ENCODE measurements at places on chromosomes 5 and 9. TPM values are rescaled to one million over a fixed set of nuclear protein-coding genes. Genes with fewer than 3 reads are reported as not detected.

ESM1 gene
- not detected for total RNA-seq

CHD1 gene
- total RNA-seq, result 65.8 TPM

ENTREP1 gene
- total RNA-seq, result 1.0 TPM

C9orf152 gene
- total RNA-seq, result not detected

GRCh38 chr5:170402508-170402907 is 13.3 kb upstream of the KCNMB1 start:
- no peak for DNase-seq

- no peak for DNase-seq
These were observed 41.7 kb downstream of the PIK3R1 start for GRCh38 chr5:68257210-68257609.

DNA sequence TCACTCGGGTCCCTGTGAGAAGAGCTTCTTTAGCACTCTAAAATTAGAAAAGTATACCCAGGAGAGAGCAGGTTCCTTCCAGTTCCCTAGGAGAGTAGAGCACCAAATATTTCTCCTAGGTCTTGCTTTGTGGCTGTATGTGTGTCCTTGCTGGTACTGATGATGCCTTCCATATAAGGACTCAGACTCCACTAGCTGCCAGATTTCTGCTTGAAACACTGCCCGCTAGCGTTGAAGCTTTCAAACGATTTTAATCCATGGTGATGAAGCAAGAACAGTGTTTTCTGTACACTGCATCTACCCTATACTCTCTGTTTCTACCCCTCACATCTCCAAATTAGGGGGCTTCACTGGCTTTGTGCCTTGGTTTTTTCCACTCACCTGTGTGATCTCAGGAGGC is 2.4 kb upstream of the SMC2 start:
- no peak for DNase-seq

DNA sequence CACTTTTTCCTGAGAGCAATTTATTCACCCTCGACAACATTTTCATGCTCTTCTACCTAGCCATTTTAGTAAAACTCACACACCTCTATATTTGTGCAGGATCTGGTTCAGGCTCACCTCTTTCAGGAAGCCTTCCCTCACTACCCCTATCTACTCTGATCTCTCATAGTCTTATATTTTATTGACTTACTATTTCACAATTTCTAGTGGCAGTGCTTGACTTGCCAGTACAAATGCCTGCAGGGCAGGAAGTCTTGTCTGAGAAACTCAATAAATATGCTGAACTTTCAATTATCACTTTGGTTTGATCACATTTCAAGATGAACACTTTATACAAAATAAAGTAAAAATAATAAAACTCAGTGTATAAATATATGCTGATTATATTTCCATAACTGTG is 226.8 kb downstream of the CETN3 start:
- peak; percentile 3 for DNase-seq

- peak; percentile 48 for DNase-seq
These were observed 208.8 kb downstream of the DNAH5 start for GRCh38 chr5:13735691-13736090.

- DNase-seq, result peak; percentile 98
These were observed 146.1 kb downstream of the CAAP1 start for GRCh38 chr9:26746357-26747072.

DNA sequence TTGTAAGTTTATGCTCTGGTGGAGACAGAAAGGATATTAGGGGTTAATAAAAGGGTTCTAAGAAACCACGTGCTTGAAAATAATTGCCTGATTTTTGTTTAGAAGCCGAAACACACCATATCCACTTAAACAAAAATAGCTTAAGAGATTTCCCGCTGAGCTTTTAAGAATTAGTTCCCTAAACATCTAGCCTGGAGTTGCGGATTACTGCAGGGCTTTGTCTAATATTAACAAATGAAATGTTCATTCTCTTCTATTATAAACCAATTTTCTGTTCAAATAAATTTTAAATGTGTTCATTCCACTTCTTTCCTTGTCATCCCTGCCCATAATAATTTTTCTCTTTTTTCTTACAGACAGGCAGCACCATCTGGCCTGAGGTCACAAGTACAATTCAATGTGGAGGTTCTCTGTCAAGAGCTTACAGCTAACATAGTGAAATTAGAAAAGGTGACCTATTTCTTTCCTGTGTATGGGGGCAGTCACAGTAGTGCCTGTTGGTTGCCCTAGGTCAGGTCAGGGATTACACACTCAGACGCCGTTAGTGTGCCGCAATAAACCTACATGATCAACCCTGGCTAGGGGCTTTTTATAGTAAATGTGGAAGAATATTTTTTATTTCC is 65.3 kb downstream of the GRAMD2B start:
- DNase-seq, result no peak

- DNase-seq, result no peak
These were observed 16.0 kb downstream of the SLC36A1 start for GRCh38 chr5:151463137-151464029.

DNA sequence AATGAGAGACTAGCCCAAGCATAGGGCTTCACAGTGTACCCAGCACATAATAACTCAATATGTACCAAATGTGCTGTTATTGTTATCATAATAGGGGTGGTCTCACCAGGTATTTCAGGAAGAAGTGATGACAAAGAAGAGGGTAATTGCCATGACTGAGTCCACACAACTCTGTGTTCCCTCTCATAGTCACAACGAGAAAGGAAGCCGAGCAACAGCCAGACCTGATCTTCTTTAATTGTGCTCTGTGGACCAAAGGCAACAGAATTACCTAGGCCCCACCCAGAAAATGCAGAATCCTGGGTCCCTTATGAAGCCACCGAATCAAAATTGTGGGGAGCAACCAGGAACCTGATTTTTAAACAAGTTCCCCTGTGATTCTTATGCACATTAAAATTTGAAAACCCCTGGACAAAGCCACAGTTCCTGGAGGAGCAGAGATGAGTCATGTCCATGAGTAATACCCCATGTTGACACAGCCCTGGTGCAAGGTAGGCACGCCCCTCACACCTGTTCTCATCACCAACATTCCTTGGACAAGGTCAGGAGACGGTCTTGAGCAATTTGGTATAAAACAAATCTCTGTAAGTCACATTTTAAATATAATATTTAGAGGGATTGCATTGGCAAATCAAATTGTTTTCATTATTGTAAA is 5.2 kb downstream of the FGF1 start:
- DNase-seq, result peak; percentile 90

DNA sequence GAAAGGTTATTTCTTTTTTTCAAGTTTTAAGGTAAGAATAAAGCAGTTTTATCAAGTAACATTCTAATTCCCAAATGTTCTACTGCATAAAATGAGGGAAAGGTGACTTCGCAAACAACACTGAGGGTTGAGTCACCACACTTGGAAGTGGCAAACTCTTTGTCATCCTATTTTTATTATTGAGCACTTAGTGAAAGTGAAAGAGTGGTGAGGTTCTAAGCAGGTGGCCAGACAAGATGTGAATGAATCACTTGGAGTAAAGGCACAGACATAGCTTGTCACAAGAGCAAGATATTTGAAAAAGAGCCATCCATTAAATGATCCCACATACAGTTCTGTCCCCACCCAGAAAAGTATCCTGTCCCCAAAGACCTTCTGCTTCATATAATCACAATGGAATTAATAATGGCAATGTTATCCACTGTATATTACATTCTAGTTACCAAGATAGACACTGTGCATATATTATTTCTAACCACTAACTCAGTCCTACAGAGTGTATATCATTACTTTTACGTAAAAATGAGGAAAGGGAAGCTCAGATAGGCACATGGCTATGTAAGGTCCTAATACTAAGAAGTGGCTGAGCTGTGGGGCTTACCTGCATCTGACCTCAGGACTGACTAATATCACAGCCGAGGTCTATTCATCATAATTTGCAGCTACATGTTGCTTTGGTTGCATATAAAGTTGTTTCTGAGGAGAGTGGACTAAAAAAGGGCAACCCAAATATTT is 730.4 kb upstream of the MEF2C start:
- peak; percentile 79 for DNase-seq

DNA sequence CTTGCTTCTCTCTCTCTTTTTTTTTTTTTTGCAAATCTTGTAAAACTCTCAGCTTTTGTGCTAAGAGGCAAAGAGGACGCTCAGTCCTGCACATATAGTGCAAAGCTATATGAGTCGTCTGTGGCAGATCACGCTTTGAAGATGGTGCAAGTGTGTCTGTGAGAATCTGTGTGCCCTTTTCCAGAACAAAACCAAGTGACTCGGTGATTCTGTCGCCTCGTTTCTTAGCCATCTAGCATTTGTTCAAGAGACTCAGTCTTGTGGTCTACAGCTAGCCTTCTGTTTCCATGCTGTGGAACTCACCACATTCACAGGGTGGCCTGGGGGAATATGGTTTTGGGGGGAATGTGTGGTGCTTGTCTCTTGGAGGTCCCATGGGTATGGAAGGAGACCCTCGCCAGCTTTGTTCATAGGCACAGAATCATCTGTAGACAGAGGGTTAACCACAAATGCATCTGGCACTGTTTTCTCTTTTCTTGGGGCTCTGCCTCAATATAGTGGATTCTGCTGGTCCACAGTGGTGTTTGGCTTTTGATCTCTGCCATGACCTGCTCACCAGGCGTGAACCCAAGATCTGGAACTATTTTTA is 82.1 kb downstream of the C9orf152 start:
- DNase-seq, result no peak

DNA sequence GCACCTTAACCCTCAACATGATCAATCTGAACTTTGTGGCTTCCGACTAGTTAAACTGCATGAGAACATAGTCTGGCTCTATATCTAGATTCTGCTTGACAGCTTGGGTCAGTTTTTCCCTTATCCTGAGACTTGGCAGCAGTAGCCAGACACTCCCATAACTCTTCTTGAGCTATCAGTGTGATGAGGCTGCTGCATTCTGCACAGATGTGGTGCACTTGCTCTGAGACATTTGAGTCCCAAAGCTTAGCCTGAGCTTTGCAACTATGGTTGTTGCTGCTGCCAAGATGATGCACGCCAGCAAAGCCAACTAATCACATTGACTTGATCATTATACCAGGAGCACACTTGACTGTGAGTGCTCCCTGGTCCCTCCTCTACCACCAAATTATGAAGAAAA is 36.2 kb downstream of the MOCS2 start:
- no peak for DNase-seq

GRCh38 chr5:176529116-176529740 is 8.0 kb downstream of the RNF44 start:
- DNase-seq, result no peak

- DNase-seq, result peak; percentile 27
These were observed 300.5 kb downstream of the SLCO4C1 start for GRCh38 chr5:101995585-101995984.

GRCh38 chr9:35695943-35696401 is 6.2 kb upstream of the TPM2 start:
- no peak for DNase-seq

DNA sequence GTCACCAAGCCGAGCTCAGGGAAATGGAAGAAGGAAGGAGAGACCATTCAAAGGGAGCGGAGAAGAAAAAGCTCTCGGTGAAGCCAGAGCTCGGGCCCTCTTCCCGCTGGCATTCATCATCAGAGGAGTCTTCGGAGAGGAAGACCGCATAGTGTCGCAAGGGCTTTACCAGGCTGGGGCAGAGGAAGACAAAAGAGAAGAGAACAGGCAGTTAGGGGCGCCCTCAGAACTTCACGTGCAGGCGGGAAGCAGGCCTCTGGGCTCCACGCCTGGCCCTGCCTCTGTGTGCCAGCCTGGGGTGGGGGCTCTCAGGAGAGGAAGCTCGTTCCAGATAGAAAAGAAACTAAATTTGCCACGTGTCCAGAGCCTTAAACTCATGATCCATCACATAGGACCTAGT is 31.7 kb downstream of the CRB2 start:
- no peak for DNase-seq

- no peak for DNase-seq
These were observed 54.0 kb upstream of the S1PR3 start for GRCh38 chr9:88937248-88937647.

DNA sequence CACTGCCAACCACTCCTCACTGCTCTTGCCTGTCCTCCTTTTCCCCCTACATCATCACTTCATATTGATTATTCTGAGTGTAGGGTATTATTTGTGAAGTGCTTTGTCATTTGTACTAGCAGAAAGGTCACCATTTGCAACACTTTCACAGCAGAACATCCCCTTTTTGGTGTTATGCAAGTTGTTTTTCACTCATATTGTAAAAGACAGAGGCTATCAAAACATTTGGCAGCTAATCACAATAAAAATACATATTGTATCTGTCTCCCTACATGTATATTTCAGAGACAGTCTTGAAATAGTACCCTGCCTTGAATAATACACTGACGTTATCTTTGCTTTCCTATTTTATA is 82.3 kb downstream of the ANXA1 start:
- DNase-seq, result no peak

- DNase-seq, result no peak
These were observed 9.9 kb upstream of the SPIN1 start for GRCh38 chr9:88378317-88378716.

GRCh38 chr5:69019668-69020375 is 74.0 kb upstream of the SLC30A5 start:
- DNase-seq, result no peak

DNA sequence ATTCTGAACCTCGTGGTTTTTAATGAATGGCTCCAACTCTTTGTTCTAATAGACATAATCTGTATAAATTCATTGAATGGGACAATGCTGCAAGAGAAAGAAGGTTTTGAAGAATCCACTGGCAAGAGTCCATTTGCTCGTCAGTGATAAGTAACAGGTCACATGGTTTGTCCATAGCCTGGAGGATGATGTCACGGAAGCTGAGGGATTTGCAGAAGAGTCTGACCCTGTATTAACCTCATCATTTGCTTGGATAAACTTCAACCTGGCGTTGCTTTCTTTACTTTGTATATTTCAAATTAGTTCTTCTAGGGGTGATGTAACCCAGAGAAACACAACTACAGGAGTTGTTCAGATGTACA is 197.4 kb downstream of the GAS1 start:
- peak; percentile 68 for DNase-seq

DNA sequence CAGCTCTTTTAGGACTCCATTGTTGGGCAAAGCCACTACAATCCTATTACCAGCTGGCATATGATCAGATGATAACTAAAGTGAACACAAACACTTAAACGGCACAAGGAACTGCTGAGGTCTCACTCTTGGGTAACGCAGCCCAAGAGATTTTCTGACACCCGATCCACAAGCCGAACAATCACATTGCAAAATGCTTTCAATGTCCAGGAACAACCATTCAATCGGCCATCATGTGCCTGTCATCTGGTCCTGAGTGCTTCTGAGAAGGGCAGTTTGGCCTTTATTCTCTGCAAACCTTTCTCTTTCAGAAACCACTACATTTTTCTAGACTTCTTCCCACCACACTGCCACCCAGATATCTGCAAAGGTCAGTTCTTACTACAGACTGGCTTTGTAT is 283.1 kb downstream of the GLIS3 start:
- DNase-seq, result no peak

- no peak for DNase-seq
These were observed 193.9 kb downstream of the MEF2C start for GRCh38 chr5:88688984-88689667.

DNA sequence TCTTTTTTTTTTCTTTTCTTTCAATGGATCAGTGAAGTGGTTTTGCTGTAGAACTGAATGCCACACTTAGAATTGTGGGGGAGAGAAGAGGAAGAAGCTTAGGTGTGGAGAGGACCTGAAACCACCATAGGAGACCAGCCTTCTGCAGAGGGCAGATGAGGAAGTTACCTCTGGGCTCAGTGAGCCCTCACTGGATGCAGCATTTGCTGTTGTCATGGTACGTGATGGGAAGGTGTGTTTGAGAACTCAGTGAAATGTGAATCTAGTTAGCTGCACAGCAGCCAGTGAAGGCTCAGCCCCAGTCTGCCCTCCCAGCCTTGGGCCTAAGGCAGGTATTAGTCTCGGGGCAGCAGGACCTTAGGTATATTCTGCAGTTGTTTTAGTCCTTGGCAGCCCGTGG is 17.5 kb downstream of the CYFIP2 start:
- DNase-seq, result no peak

GRCh38 chr5:157735991-157736390 is 4.8 kb downstream of the THG1L start:
- DNase-seq, result no peak
